Retina (tissue), 1 donor: ENCODE measurements at places on chromosomes 5 and 9.
A peak's percentile ranks its signal among the peaks of the same experiment; 100 is the strongest.

GRCh38 chr9:126687930-126688461 lies 74.3 kb downstream of the LMX1B start:
- DNase-seq, result peak; percentile 58

DNA sequence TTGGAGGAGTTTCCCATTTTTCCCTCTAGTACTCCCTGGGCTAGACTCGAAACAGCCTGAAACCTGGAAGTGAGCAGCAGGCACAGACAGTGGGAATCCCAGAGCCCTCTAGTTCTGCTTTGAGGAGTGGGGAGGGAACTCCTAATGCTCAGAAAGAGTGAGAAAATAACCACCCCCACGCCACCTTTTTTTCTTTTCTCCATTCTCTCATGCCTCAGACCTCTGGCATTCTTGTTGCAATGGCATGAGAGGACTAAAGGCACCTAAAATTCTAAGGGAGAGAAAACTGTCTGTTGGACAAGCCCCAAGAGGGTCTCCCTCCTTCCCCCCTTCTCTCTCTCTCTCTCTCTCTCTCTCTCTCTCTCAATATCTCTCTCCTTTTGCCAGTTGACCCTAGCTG lies 15.1 kb upstream of the IRF1 start:
- DNase-seq, result no peak

- no peak for DNase-seq
These were observed 39.5 kb downstream of the SNCAIP start for GRCh38 chr5:122351416-122352157.

DNA sequence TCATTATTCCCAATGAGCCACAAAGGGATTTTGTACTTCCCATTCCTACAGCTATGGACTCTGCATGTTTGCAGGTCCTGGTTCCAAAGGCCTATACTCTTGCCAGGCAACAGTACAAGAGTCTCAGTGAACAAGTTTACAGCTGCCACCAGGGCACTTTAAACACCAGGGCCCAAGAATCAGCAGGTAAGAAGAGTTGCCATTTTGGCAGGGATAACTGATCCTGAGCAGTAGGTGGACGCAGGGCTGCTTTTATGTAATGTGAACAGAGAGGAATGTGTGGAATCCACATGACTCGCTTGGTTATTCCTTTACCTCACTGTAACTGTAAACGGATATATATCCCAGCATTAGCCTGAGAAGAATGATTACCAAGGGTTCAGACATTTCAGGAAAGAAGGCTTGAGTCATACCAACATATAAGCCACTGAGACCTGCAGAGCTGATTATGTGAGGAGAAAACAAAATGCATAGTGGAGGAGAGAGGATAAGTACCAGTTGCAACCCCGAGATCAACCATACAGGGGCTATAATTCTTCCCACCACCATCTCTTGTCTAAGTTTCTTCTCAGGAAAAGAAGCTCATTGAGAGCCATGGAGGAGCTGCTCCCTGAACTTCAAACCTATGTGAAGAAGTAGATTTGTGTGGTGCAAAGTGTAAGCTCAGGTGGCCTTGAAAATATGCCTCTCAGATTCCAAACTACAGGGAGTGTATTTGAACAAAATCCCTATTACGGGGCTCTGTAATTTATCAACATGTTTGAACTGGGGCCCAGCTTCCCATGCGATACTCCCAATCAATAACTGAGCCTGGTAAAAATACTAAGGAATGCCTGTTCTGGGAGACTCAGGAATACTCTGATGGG lies 24.6 kb downstream of the RAPGEF6 start:
- no peak for DNase-seq
